GM12865 (cell line): ENCODE measurements at places on chromosomes 16 and 17.

GRCh38 chr17:28369684-28370034, 448 bp downstream of the VTN start:
- no peak for DNase-seq

DNA sequence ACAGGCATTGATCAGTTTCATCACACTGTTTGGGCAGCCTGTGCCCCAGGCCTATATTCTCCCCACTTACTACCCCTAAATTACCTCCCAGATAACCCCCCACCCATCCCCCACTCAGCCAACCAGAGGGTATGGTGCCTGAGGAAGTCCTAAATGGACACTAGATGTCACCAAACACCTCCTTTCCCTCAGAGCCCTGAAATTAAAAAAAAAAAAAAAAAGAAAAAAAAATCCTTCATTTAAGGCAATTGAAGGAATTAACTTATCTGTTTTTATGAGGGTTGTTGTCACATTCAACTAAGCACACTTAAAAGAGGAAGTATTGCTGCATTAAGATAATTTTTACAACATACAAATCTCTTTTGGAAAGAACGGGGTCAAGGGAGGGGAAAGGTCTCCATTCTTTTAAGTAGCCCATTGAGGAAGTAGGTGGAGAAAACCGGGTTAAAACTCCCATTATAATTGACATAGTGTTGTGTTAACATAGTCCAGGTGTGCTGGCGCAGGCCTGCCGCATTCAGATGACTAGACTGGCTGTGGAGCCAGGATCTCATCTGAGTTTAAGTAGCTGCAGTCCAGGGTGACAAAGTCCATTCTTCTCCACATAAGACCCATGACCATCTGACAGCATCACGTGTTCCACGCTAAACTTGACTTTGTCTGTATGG, 46.3 kb downstream of the SNX11 start:
- peak; percentile 47 for DNase-seq

DNA sequence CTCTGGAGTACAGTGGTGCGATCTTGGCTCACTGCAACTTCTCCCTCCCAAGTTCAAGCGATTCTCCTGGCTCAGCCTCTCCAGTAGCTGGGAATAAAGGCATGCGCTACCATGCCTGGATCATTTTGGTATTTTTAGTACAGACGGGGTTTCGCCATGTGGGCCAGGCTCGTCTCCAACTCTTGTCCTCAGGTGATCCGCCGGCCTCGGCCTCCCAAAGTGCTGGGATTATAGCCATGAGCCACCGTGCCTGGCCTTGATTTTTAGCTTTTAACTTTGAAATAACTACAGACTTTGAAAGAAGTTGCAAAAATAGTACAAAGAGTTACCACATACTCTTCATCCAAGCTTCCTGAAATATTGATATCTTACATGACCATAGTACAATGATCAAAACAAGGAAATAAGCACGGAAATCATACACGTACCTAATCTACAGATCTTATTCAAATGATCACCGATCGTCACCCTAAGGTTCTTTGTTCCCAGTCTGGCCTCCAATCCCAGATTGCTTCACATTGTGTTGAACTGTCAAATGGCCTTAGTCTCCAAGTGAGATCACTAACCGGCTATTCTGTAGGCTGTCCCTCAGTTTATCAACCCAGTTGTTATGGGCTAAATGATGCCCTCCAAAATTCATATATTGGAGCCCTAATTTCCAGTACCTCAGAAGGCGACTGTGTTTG, 18.4 kb downstream of the NPIPA1 start:
- no peak for DNase-seq

DNA sequence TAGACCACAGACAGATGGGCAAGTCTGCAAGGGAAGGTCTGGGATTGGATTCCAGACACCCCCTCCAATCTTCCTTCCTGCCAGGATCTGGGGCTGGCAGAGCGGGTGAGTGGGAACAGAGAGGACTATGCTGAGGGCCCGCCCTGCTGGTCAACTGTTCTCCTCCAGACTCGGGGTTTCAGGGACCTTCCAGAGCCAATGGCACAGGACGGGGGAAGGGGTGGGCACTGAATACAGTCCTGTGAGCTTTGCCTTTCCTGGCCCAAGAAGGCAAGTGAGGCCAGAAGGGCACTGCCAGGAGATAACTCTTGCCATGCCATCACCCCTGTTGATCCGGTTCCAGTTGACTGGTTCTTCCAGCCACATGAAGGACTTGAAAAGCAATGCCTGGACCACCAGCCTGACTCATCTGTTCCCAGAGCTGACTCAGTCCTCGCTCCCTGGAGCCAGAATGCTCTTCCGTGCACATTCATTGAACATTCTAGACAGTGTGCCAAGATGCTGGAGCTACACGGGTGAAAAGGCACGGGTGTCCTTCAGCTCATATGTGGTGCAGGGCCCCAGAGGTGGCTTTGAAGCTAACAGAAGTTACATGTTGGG, 533 bp upstream of the MEFV start:
- no peak for DNase-seq

DNA sequence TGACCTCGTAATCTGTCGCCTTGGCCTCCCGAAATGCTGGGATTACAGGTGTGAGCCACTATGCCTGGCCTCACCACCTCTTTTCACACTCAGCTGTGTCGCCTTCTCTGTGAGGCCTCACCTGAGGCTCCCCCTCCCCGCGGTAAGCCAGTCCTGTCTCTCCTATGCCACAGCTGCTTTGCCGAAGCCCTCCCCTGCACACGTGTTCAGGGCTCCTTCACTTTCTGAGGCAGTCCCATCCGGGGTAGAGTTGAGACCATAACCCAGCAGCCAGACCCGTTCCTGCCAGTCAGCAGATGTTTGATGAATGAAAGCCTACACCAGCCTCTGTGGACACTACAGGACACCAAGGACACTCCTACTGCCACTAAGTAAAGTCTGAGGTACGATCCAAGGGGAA, 10.6 kb downstream of the USP7 start:
- DNase-seq = no peak

- no peak for DNase-seq
Measured at GRCh38 chr16:85207357-85207921, 95.2 kb upstream of the CIBAR2 start.

GRCh38 chr17:63622574-63623390, 565 bp downstream of the MAP3K3 start:
- peak; percentile 70 for DNase-seq

GRCh38 chr17:75130632-75131277, 787 bp downstream of the NT5C start:
- peak; percentile 68 for DNase-seq

- peak; percentile 83 for DNase-seq
Measured at GRCh38 chr16:180681-181564, 664 bp downstream of the HBQ1 start.

DNA sequence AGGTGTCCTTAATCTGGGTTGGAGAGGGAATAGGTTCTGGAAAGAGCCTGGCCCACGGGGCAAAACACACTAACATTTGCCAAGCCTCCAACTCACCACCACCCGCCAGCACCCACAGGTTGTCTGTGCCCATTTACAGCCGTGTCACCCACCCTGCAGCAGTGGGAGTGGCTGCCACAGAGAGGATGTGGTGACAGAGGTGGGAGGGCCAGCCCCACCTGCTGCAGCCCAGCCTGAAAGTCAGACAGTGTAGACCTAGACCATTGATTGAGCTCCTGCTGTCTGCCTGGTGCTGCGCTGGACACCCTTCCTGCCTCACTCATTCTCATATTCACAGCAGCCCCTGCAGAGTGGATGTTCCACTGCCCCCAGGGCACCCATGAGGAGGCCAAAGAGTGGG, 44.7 kb downstream of the IL21R start:
- peak; percentile 63 for DNase-seq

DNA sequence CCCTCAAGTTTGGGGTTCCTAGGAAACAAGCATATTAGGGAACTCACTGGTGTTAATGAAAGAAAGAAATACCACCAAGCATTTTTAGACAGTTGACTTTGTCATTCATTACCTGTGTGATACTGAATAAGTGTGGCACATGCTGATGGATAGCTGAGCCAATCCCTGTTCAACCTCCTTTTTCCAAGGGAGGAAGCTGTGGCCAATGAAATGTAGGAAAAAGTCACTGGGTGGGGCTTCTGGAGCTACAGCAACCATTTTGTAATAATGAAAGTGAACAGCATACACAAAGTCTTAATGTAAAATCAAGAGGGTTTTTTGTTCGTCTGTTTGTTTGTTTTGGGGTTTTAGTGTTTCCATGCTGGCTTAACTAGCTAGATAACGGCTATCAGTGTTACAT, 254.3 kb upstream of the SALL1 start:
- no peak for DNase-seq

GRCh38 chr17:56359518-56359917, 206.2 kb downstream of the ANKFN1 start:
- peak; percentile 35 for DNase-seq

GRCh38 chr16:85930301-85930700, 31.3 kb downstream of the IRF8 start:
- no peak for DNase-seq

- DNase-seq = no peak
Measured at GRCh38 chr17:66417300-66417719, 114.9 kb downstream of the PRKCA start.

DNA sequence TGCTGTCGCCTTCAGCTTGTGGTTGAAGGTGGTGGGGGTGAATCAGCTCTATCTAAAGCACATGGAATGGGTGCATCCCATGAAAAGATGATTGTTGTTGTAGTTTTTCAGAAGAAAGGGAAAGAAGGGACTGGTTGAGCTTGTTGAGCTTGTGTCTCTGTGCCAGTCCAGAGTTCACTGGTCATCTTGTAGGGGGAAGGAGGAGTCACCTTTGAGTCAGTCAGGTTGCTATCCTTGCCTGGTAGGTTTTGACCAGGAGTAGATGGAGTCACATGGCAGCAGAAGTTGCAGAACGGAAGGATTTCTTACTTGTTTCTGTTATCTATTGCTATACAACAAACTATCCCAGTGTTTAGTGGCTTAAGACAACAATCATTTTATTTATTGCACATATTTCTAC, 73.3 kb downstream of the PLCG2 start:
- no peak for DNase-seq

DNA sequence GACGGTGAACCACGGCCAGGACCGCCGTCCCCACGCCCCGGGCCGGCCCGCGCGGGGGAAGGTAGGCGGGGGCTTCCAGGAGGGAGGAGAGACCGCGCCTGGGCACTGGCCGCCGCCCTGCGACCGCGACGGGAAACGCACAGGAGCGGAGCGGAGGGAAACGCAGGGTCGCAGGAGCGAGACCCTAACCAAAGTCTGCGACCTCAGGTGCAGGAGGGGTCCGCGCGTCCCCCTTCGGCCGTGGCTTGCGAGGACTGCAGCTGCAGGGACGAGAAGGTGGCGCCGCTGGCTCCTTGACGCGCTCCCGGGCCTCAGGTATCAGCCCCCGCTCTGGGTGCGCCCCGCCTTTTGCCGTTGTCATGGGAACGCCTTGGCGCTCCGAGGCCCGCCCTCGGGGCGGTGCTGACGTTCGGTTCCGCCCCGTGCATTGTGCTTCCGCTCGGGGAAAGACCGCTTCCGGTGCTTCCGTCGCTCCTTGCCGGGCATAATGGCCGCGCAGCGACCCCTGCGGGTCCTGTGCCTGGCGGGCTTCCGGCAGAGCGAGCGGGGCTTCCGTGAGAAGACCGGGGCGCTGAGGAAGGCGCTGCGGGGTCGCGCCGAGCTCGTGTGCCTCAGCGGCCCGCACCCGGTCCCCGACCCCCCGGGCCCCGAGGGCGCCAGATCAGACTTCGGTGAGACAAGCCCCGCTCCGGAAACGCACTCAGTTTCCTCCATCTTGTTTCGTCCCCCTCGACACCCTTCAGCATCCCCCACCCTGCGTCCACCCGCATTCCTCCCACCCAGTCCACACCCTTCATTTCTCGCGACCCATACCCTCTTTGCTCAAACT, at the start of gene OVCA2:
Gene OVCA2 (plus strand): TSS at position 462 of the 829 bp plus-strand sequence. CDS start 26 bp downstream, at position 488.
- DNase-seq = peak; percentile 97

- peak; percentile 87 for DNase-seq
Measured at GRCh38 chr17:3965118-3965800, 1.0 kb upstream of the ATP2A3 start.

DNA sequence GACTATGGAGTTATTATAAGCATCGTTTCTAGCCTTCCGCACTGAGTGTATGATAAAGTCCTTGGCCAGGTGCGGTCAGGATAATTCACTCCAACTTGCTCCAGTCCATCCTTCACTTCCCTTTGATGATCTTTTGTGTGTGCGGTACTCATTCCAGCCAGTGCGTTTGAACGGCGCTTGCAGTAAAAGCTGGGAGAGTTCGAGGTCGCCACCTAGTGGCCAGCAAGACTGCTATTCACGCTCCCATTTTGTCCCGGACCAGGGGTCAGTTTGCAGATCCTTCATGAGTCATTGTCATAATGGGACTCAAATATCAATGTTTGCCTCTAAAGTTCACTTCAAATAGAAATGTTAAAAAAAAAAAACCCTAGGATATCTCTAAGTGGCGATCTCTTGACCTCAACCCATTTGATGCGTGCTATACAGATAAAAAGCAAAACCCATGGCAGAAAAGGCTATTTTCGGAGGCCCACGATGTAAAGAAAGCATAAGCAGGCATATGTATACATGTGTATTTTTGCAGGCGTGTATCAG, 417.1 kb downstream of the TMEM114 start:
- peak; percentile 76 for DNase-seq
